HFF-Myc (cell line): ENCODE measurements at places on chromosomes 3 and 15.

- peak; percentile 67 for DNase-seq
Measured at GRCh38 chr3:124263168-124263567, 271.2 kb upstream of the ROPN1 start.

DNA sequence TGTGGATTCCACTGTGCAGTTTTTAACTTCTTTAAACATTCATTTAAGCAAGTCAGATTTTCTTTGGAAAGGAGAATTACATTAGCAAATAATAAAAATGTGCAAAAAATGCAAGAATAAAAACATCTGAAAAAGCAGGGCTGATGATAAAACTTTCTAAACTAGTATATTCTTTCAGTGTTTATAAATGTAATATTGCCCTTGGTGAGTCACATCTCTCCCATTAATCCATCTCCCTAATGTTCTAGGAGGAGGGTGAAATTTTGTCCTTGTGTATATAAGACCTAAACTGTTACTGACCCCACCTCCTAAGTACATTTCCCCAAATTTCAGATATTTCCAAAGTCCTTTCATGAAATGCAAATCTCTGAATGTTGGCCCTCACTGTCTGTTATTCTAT, 28.5 kb upstream of the DCUN1D1 start:
- no peak for DNase-seq

- DNase-seq: no peak
Measured at GRCh38 chr3:8780279-8780678, 10.9 kb upstream of the OXTR start.

DNA sequence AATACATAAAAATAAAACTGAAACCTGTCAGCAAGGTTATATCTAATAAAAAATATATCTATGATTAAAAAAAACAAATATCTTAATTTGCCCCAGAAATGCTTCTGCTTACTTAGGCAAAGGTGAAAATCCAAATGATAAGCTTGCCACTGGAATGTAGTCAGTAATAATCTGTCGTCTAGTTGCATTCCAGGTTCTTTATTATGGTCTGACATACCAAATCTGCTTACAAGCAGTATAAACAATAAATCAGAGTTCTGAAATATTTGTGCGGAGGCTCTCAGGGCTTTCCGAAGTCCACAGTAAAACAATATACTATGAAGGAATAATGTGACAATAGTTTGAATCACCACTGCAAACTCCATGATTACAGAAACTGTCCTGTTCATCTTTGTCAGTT, 1133.5 kb downstream of the ROBO1 start:
- no peak for DNase-seq

DNA sequence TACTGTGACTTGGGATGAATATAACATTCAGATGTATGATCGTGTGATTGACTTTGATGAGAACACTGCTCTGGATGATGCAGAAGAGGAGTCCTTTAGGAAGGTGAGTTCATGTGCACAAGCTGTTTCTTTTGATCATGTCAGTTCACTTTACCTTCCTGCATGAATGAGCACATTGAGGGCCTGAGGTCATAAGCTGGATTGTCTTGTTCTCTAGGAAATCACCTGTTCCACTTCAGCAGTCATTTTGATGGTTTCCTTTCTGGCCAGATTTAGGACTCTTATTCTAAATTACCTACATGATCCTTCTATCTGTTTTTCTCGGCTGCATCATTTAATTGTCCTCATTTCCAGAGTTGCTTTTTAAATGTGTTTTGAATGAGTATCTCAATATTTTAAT, 4.1 kb downstream of the RCN2 start:
- DNase-seq: no peak

DNA sequence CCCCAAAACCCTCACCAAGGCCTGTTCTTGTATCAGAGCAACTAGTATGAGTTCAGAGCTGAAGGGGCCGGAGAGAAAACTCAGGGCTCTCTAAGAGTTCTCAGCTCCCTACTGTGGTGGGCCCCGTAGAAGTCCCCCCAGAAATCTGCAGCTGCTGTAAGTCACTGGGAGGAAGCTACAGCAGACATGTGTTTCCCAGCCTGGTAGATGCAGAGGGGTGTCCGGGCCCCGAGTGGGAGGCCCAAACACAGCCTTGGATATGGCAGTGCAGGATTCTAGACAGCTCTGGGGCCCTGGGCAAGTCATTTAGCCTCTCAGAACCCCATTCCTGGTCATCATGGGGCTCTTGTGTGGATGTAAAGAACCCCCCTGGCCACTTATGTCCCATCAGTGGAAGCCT, 39.2 kb upstream of the CSPG4 start:
- DNase-seq: no peak

DNA sequence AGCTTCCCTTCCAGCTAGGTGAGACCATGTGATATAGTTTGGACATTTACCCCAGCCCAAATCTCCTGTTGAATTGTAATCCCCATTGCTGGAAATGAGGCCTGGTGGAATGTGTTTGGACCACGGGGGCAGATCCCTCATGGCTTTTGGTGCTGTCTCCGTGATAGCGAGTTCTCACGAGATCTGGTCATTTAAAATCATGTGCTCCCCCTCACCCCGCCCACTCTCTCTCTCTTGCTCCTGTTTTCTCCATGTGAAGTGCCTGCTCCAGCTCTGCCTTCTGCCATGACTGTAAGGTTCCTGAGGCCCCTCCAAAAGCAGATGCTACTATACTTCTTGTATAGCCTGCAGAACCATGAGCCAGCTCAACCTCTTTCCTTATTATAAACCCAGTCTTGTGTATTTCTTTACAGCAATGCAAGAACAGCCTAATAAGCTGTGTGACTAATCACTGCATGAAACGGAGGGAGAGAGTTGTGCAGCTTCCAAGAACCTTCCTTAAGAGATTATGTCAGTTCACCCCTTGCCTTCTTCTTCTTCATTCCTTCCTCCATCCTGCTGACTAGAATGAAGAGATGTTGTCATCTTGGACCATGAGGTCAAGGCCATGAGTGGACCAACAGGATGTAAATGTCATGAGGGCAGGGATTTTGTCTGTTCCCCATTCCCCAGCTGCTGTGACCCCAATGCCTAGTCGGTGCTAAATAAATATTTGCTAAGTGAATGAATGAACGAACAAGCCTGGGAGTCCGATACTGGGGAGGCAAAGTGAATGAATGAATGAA, 91.0 kb downstream of the CPN2 start:
- DNase-seq: no peak

DNA sequence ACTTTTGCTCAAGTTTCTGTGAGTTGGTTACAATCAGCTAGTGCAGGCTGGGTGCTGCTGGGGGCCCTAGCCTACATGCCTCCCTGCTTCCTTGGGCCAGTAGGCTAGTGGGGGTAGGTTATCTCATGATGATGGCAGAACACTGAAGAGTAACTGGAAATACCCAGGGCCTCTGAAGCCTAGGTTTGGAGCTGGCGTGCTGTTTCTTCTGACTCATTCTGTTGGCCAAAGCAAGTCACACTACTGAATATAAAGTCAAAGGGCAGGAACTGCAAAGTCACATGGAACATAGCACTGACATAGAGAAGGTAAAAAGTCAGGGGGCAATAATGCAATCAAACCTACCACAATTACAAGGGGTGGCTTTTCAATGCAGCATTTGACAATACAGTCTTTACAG, 34.5 kb downstream of the RASGRP1 start:
- no peak for DNase-seq

DNA sequence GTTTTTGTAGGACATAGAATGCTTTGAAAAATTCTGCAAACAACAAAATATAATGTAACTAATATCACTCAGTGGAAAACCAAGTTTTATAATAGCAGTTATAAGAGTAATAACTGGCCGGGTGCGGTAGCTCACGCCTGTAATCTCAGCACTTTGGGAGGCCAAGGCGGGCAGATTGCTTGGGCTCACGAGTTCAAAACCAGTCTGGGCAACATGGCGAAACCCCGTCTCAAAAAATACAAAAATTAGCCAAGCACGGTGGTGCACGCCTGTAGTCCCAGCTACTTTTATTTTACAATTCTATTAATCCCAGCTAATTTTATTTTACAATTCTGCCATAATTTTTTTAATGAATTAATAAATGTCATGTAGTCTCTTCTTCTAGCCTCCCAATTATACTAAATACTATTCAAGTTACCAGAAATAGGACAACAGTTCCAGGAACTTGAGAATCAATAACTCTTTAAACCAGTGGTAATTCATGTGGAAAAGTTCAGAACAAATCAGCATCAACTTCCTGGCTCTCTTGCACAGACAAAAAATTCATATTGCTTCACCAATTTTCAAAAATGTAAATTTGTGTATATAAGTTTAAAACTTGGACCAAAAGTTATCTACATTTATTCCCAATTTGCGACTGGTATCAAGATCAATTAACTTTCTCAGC, 2.2 kb downstream of the DENND4A start:
- DNase-seq: no peak

GRCh38 chr15:32705446-32705845, 12.4 kb upstream of the GREM1 start:
- no peak for DNase-seq

- DNase-seq: no peak
Measured at GRCh38 chr15:72205273-72205672, 7.7 kb upstream of the GRAMD2A start.

DNA sequence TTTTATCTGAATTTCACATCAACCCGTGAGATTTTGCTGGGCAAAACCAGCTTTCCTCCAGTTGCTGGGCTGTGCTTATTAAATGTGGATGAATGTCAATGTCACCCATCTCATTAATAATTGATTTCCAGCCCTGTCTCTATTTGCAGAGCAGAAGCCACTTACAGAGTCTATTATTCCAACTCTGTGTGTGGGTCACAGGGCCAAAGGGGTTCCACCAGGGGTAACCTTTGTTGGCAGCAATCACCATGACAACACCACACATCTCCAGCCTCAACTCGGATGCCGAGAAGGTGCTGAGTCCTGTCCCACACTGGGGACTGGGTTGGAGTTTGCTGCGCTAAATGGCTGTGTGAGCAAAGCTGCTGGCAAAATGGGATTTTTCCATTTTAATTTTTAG, 51.1 kb upstream of the WNT5A start:
- DNase-seq: no peak

GRCh38 chr3:194877291-194878119, 191.8 kb downstream of the FAM43A start:
- no peak for DNase-seq

GRCh38 chr3:110021659-110022058, 684.3 kb upstream of the DPPA4 start:
- no peak for DNase-seq

DNA sequence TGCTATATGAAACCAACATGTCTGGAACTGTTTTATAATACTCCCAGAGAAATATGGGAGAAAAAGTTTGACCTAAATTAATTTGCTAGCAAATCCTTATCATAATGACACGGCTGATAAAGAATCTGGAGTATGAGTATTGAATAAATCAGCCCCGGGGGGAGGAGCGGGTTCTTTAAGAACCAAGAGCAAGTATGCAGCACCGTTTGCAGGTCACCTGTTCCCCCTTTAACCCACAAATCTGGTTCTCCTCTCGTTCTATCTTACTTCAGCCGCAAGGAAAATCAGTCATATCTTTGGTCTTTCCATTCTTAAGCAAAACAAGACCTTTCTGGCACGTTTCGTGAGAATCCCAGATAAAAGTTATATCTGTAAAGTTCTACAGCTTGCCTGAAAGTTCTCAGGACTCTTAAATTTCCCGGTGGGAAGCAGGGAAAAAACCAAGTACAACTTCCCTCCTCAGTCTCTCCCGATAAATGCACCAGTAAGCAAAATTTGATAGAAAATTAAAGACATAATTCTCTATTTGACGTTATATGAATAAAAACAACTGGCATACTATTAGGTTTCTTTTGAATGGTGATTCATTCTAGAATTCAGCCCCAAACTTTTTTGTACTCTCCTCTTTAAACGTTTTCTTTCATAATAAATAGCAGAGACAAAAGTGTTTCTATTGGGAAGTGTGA, 348.6 kb downstream of the ZBBX start:
- no peak for DNase-seq

DNA sequence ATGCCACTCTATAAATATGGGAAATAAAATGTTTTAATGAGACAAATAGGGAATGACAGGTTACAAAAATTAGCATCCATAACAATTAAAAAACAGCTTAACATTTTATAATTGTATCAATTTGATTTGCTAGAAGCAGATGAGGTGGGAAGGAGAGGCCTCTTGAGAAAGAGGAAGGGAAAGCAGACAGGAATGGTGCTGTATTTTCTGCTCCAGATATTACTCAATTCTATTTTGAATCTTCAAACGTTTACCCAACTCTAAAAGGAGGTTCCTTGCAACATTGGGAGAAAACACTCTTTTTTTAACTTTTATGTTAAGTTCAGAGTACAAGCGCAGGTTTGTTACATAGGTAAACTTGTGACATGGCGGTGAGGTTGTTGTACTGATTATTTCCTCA, 44.9 kb upstream of the ALDH1A3 start:
- DNase-seq: no peak

DNA sequence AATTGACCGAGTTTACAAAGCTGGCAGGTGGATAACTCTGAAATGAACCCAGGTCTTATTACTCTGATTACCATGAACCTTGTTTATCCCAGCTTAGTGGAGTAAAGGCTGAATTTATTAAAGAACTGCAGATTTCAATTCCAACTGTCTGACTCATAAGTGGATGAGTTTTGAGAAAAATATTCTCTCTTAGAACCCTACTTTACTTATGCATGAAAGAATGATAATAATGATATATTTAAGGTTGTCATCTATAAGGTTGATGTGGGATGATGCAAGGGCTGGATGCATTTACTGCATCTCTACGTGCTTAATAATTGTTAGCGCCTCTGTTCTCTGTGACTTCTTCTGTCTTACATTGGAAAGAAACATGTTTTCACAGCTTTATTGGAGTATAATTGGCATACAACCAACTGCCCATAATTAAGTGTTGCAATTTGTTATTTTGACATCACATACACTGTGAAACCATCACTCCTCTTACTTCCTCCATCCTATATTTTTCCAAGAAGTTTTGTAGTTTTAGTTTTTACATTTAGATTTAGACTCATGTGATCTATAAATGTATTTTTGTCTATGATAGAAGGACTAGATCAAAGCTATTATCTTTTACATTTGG, 771.2 kb upstream of the ARRDC4 start:
- DNase-seq: no peak

- no peak for DNase-seq
Measured at GRCh38 chr3:177820683-177821316, 623.5 kb upstream of the TBL1XR1 start.

- DNase-seq: no peak
Measured at GRCh38 chr3:71694358-71694999, 30.7 kb downstream of the EIF4E3 start.

DNA sequence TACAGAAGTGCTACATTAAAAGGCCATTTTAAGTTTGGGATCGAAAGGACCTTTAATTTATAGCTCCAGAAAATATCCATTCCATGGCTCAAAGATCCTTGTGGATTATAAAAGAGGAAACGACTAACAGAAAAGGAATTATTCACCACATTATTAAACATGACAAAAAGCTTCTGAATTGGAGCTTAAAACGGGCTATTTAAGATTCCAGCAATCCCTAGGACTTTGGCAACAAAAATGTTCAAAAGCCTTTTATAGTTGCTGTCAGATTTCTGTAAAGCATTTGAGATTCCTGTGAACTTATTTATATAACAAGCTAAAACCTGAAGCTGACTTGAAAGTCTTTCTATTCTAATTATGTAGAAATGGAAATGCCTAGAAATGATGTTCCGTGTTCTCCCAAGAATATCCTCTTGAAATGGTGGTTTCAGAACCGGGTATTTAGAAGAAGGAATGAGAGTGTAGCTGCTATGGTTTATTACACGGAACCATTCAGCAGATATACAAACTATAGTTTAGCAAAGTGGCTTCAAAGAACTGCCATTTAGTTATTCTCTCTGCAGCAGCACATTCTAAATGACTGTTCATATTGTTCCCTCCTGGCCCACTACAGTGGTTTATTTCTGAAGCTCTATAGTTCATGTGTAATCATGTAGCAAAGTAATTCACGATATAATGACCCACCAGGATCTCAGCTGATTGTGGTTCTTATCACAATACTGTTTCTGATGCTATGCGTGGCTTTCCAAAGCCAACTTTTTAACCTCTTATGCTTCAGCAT, 961.7 kb downstream of the FHIT start:
- no peak for DNase-seq
